Psoas muscle (tissue), 8 donors: ENCODE measurements at places on chromosomes 2 and 18. TPM values are rescaled to one million over a fixed set of nuclear protein-coding genes. Genes with fewer than 3 reads are reported as not detected.

The ACKR3 gene
- 25.3 TPM for polyA plus RNA-seq

The ERMN gene
- polyA plus RNA-seq = 0.05 TPM

The ACOXL gene
- not detected for polyA plus RNA-seq

The AGXT gene
- 1.3 TPM for polyA plus RNA-seq

The UGT1A4 gene
- not detected for polyA plus RNA-seq

The GKN2 gene
- polyA plus RNA-seq = not detected

The FASTKD2 gene
- 27.3 TPM for polyA plus RNA-seq

The HTR2B gene
- not detected for polyA plus RNA-seq

The CNRIP1 gene
- 4.7 TPM for polyA plus RNA-seq

The FAM136A gene
- polyA plus RNA-seq = 74.5 TPM

The TMEM178A gene
- polyA plus RNA-seq = 0.44 TPM

The CENPA gene
- 0.12 TPM for polyA plus RNA-seq

The SIX3 gene
- polyA plus RNA-seq = not detected

The PAX3 gene
- polyA plus RNA-seq = 0.26 TPM

The WDR7 gene
- polyA plus RNA-seq = 4.7 TPM

The TLX2 gene
- not detected for polyA plus RNA-seq

The CCDC121 gene
- polyA plus RNA-seq = 1.6 TPM

The PTPRN gene
- polyA plus RNA-seq = 0.03 TPM

The ZNF892 gene
- polyA plus RNA-seq = 0.33 TPM

The GRHL1 gene
- polyA plus RNA-seq = 0.38 TPM

The SPATA3 gene
- polyA plus RNA-seq = not detected

The SCN9A gene
- 0.10 TPM for polyA plus RNA-seq

The GRB14 gene
- 2.1 TPM for polyA plus RNA-seq

The ZNF385B gene
- 24.9 TPM for polyA plus RNA-seq

The EFEMP1 gene
- polyA plus RNA-seq = 8.5 TPM

The MERTK gene
- polyA plus RNA-seq = 0.73 TPM

The RRM2 gene
- 0.35 TPM for polyA plus RNA-seq
